ENCODE measurements at places on chromosomes 12 and 14. TPM values are rescaled to one million over a fixed set of nuclear protein-coding genes. Genes with fewer than 3 reads are reported as not detected.

Gene MYO1H
- total RNA-seq: not detected

Gene GPATCH2L
- 34.6 TPM for total RNA-seq

Gene RTN1
- 24.8 TPM for total RNA-seq

Gene NKX2-1
- total RNA-seq: not detected

Gene ADCY4
- 32.7 TPM for total RNA-seq

Gene PTPRR
- total RNA-seq: 0.98 TPM

Gene LRTM2
- total RNA-seq: not detected

Gene KRT82
- not detected for total RNA-seq

All from vagina (tissue), 2 donors.